Body of pancreas (tissue), 4 donors: ENCODE measurements at places on chromosomes 6 and 20. TPM values are rescaled to one million over a fixed set of nuclear protein-coding genes. Genes with fewer than 3 reads are reported as not detected.

Gene FBXO30
- total RNA-seq = 2.0 TPM

GRCh38 chr20:46549188-46549972 is 1.1 kb downstream of the OCSTAMP start:
- no peak overlapping the region for H3K27ac ChIP-seq
- no peak for DNase-seq
- H3K36me3 ChIP-seq = no peaks in the 10 kb centered on the region
- H3K4me3 ChIP-seq = no peak overlapping the region

GRCh38 chr6:17741507-17741906 is 34.8 kb upstream of the NUP153 start:
- H3K36me3 ChIP-seq = no peaks in the 10 kb centered on the region
- H3K27me3 ChIP-seq = no peaks in the 10 kb centered on the region
- DNase-seq = no peak
- no peaks in the 10 kb centered on the region for H3K4me1 ChIP-seq
- H3K27ac ChIP-seq = no peak overlapping the region
- H3K4me3 ChIP-seq = no peak overlapping the region

Gene APCDD1L
- total RNA-seq = not detected

- no peak overlapping the region for H3K27ac ChIP-seq
- H3K4me1 ChIP-seq = no peaks in the 10 kb centered on the region
- no peaks in the 10 kb centered on the region for H3K27me3 ChIP-seq
- H3K4me3 ChIP-seq = no peak overlapping the region
- no peaks in the 10 kb centered on the region for H3K36me3 ChIP-seq
Observed at GRCh38 chr6:125132058-125132457, 21.5 kb upstream of the TPD52L1 start.

Gene ANKEF1
- total RNA-seq = 5.9 TPM

DNA sequence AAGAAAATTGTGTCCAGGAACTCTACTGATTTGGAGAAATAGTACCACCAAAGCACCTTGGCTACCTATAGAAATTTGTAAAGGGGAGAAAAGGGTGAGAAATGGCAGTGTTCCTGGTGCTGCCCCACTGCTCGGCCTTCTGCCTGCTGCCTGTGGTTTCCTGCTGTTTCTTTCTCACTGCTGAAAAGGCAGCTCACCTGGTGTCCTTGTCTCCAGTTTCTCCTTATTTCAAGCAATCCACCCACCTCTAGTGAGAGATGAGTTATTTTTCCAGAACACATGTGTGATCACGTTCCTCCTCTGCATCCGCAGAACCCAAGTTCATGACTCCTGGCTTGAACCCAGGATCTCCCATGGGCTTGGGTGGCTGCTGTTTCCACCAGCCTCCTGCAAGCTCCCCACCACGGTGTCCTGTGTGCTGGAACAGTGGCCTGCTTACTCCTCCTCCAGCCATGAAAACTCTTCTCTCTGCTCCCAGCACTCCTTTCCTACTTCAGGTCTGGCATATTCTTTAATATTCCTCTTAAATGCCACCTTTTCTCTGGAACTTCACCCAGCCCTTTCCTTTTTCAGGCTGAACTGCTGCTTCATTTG is 48.9 kb downstream of the ELOVL2 start:
- DNase-seq = no peak
- H3K4me3 ChIP-seq = no peak overlapping the region
- no peaks in the 10 kb centered on the region for H3K4me1 ChIP-seq
- H3K36me3 ChIP-seq = no peaks in the 10 kb centered on the region

Gene RIPOR3
- 2.3 TPM for total RNA-seq

Gene BPIFB2
- total RNA-seq = not detected

GRCh38 chr20:9290331-9290730 is 221.4 kb downstream of the PLCB4 start:
- no peaks in the 10 kb centered on the region for H3K27me3 ChIP-seq
- DNase-seq = no peak
- no peak overlapping the region for H3K27ac ChIP-seq
- no peaks in the 10 kb centered on the region for H3K4me1 ChIP-seq
- no peaks in the 10 kb centered on the region for H3K36me3 ChIP-seq

Gene SOX12
- 17.1 TPM for total RNA-seq

DNA sequence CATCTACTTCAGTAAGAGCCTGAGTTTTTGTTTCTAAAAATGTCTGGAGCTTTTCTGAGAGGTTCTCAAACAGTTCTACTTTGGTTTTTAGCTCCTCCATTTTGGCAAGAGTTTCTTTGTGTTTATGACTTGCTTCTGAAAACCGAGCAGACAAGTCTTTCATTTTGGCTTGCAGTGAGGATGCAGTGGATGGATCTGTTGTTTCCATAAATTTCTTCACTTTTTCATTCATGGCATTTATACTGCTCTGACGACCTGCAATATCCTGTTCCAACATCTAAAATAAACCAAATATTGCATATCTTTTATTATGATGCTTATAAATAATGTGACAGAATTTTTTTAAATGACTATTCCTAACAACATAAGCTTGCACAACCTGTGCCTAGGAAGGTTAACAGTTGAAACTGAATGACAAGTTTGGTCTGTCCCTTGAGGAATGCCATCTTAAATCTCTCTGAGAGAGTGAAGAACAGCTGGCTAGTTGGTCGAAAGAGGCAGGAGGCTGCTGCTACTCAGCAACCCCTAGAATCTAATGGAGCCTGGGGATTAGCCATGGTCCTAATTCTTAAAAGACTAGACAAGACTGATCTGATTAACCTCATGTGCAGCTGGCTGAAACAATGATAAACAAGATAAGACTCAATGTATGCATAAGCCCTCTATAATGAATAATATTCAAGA is 69.8 kb downstream of the DST start:
- H3K4me1 ChIP-seq = no peaks in the 10 kb centered on the region
- H3K27ac ChIP-seq = no peak overlapping the region
- DNase-seq = no peak
- H3K4me3 ChIP-seq = no peak overlapping the region
- H3K27me3 ChIP-seq = no peaks in the 10 kb centered on the region
- H3K36me3 ChIP-seq = no peaks in the 10 kb centered on the region

DNA sequence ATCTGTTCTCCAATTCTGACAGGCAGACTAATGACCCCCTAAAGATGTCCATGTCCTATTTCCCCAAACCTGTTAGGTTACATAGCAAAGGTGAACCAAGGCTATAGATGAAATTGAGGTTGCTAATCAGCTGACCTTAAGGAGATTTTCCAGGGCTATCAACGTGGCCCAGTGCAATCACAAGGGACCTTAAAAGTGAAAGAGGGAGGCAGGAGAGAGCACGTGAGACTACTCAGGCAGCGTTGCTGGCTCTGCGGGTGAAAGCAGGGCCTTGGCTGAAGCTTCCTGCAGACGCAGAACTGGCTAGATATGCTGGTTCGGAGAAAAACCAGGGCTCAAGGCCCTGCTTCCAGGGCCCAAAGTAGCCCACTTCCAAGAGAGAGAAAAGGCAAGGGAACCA is 78.7 kb downstream of the NCOA7 start:
- H3K36me3 ChIP-seq = no peaks in the 10 kb centered on the region
- DNase-seq = peak; percentile 42
- no peaks in the 10 kb centered on the region for H3K27me3 ChIP-seq
- no peak overlapping the region for H3K27ac ChIP-seq
- no peak overlapping the region for H3K4me3 ChIP-seq

DNA sequence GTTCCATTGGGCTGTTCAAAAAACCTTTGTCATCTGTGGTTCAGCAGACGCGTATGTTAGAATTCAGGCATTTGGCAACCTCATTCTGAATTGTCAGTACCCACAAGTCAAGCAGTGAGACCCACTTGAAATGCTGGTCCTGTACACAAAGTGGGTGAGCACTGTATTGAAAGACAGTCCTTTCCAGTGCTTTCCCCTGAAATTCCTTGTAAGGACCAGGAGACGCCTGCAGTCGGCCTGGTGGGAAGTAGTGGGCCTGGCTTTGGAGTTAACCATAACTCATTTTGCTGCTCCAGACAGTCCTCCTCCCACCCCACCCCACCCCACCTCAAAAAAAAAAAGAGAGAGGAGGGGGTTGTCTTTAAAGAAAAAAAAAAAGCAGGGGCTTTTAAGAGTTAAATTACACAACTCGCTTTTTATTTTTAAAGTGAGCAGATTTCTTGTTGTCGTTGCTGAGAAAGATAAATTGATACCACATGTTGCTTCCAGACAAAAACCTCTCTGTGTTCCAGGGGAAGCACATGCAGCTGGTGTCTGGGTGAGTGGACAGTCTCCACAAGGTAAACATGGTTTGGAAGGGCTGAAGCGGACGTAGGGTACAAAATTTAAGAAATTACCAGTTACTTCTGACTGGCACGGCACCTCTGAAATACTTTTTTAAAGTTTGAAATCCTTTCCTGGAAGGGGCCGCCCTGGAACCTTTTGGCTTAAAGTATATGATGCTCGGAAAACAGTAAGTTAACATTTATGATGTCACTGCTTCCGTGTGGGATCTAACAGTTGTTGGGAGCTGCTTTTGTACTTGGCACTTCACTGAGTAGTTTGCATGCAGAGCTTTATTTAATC is 95.3 kb downstream of the FOXO3 start:
- no peaks in the 10 kb centered on the region for H3K27me3 ChIP-seq
- peaks cover 87% of the 10 kb centered on the region for H3K4me1 ChIP-seq
- H3K4me3 ChIP-seq = no peak overlapping the region
- H3K27ac ChIP-seq = peak overlapping the region; percentile 58
- DNase-seq = no peak

Gene WFDC5
- not detected for total RNA-seq

Gene BCAS4
- total RNA-seq = under 0.01 TPM

DNA sequence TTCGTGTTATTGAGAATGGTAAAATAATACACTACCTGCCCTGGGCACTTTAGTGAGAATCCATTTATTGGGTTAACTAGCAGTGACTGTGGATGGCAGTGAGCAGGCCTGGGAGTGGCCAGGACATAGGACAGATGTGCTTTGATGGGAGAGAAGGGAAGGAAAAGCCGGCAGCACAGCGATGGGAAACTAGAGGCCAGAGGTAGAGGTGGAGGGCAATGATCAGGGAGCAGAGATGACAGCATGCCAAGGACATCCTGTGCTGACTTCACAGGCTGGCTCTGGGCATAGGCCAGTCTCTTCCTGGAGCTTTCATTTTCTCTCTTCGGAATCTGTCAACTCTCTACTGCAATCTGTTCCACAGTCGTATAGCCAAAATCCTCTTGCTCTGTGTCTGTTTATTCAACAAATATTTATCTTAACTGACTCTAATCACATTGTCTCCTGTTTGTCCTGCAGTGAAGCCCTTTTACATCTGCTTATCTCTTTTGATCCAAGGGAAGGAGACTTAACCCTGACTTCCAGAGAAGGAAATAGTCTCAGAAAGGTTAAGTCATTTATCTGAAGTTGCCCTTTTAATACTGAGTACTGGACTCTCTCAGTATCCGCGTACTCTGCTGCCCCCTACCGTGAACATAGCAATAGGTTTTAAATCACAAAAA is 18.4 kb upstream of the MMP24 start:
- H3K4me3 ChIP-seq = no peak overlapping the region
- no peaks in the 10 kb centered on the region for H3K36me3 ChIP-seq
- peaks cover 14% of the 10 kb centered on the region for H3K4me1 ChIP-seq
- peak overlapping the region; percentile 53 for H3K27ac ChIP-seq
- H3K27me3 ChIP-seq = no peaks in the 10 kb centered on the region

GRCh38 chr6:169799474-169799926 is 48.1 kb downstream of the ERMARD start:
- no peak overlapping the region for H3K4me3 ChIP-seq
- no peaks in the 10 kb centered on the region for H3K27me3 ChIP-seq
- H3K36me3 ChIP-seq = no peaks in the 10 kb centered on the region

Gene OPN5
- not detected for total RNA-seq

Gene RIN2
- 34.0 TPM for total RNA-seq

- no peaks in the 10 kb centered on the region for H3K36me3 ChIP-seq
- H3K4me1 ChIP-seq = peaks cover 16% of the 10 kb centered on the region
- H3K27ac ChIP-seq = no peak overlapping the region
- H3K4me3 ChIP-seq = no peak overlapping the region
Observed at GRCh38 chr20:58006346-58007316, 221.8 kb downstream of the ANKRD60 start.

Gene TMEM181
- total RNA-seq = 34.2 TPM

Gene CST2
- total RNA-seq = not detected

Gene JPH2
- total RNA-seq = 2.1 TPM

Gene ECT2L
- total RNA-seq = not detected

Gene TREM2
- 3.6 TPM for total RNA-seq

DNA sequence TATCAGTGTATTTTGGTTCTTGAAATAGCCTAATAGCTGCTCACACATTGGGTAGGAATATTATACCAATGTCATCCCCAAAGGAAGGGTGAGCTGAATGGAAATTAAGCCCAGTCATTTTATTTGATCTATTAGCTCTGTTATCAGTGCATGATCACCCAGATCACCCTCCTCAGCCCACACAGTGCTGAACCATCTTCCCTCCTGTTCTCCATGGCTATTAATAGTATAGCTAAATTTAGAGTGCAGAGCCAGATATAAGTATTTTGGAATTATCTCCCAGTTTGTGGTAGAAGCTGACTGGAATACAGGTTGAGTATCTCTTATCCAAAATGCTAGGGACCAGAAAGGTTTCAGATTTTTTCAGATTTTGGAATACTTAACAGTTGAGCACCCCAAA is 45.4 kb downstream of the KCTD20 start:
- no peaks in the 10 kb centered on the region for H3K4me1 ChIP-seq
- no peak overlapping the region for H3K4me3 ChIP-seq
- no peak overlapping the region for H3K27ac ChIP-seq
- no peaks in the 10 kb centered on the region for H3K27me3 ChIP-seq
- H3K36me3 ChIP-seq = no peaks in the 10 kb centered on the region

DNA sequence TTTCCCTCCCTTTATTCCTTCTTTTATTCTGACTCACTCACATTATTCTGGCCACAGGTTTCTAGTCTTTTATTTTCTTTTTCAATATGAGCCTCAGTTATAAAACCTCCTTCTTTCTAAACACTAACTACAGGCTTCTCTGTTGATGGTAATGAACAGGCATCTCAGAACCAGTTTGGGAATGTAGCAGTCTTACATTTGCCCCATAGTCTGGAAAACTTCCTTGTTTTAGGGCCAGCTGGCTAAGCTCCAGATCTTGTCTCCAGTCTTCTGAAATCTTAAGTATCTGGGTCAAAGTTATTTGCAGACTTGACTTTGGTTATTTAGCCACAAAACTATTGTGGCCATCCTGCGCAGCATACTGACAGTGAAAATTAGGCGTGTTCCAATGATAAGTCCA is 97.0 kb upstream of the MAN1A1 start:
- H3K36me3 ChIP-seq = no peaks in the 10 kb centered on the region
- no peaks in the 10 kb centered on the region for H3K27me3 ChIP-seq
- DNase-seq = peak; percentile 83

GRCh38 chr6:54288474-54288873 is 19.8 kb upstream of the TINAG start:
- no peaks in the 10 kb centered on the region for H3K27me3 ChIP-seq
- no peak overlapping the region for H3K4me3 ChIP-seq
- H3K36me3 ChIP-seq = no peaks in the 10 kb centered on the region
- DNase-seq = no peak
- no peak overlapping the region for H3K27ac ChIP-seq

- no peaks in the 10 kb centered on the region for H3K36me3 ChIP-seq
- peaks cover 41% of the 10 kb centered on the region for H3K4me1 ChIP-seq
- no peak for DNase-seq
- no peak overlapping the region for H3K4me3 ChIP-seq
- no peaks in the 10 kb centered on the region for H3K27me3 ChIP-seq
Observed at GRCh38 chr6:131811500-131811899, 3.7 kb downstream of the ENPP1 start.

Gene HACE1
- 16.6 TPM for total RNA-seq
